Trophoblast cell (in vitro differentiated cells and primary cell): ENCODE measurements at places on chromosomes 12 and 14.
A peak's percentile ranks its signal among the peaks of the same experiment; 100 is the strongest.

DNA sequence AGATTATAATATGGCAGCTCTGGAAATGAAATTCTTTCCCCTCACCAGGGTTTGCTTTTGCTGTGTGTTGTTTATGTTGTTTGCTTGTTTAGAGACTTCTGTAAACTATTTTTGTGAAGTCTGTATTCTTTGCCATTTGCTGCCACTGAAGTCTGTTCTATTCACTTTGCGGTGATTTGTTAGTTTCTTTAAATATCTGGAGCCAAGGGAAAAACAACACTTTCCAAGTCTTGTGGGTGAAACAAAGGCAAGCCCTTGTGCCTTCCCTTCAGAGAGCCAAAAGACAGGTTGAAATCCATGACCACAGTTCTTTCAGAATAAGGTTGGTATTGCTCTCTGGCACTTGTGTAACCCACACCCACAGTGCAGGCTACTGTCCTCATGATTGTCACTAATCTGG, 59.5 kb upstream of the RNU6-7 start:
- DNase-seq: no peak

- no peak for DNase-seq
Observed at GRCh38 chr14:75497191-75497590, 25.1 kb upstream of the BATF start.

GRCh38 chr12:112599871-112600270, 181.1 kb downstream of the PTPN11 start:
- peak; percentile 5 for DNase-seq

DNA sequence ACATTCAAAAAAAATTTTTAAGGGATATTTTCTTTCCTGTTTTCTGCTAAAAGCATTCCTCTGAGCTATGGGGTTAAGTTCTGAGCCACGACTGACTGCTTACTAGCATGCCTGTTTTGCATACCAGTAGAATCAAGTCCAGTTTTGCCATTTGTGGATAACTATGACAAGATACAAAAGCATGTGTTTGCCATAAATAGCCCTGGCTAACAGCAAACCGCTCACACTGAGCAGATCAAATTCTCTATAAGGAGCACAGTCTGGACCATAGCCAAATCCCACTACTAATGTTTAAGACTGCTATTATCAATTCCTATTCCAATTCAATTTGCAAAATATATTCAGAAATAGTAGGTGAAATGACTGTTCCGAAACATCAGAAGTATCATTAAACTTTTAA, 3.2 kb downstream of the CFL2 start:
- DNase-seq: peak; percentile 79

GRCh38 chr12:15788233-15789219, 662 bp downstream of the EPS8 start:
- peak; percentile 20 for DNase-seq

GRCh38 chr14:23349156-23349845, 3.4 kb downstream of the SLC22A17 start:
- DNase-seq: no peak

DNA sequence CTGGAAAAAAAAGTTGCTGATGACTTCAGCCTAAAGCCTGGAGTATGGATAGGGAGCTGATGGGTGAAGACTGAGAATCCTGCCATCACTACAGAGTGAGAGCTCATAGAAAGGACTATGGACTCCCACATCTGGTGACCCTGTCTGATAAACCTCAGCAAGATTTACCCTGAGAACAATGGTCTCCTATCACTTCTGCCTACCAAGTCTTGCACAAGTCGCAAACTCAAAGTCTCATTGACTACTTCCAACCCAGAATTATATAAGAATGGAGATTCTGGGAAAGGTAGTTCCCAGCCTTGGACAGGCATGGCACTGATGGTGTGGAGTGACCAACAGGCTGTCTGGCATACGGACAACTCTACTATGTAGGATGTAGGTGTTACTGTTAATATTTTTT, 9.7 kb upstream of the MDM1 start:
- no peak for DNase-seq

DNA sequence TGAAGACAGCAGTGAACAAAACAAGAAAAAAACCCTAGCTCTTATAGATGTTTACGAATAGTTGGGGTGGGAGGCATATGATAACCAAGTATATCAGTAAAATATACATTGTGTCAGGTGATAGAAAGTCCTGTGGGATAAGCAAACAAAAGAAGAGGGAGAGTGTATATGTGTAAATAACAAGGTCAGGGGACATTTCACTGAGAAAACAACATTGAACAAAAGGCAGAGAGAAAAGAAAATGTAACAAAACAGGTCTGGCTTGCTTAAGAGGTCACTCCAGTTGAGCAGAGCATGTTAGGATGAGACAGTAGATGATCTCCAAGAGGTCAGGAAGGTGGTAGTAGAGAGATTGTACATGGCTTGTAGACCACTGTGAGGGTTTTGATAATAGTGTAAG, 304.1 kb downstream of the ACSS3 start:
- DNase-seq: peak; percentile 12

GRCh38 chr12:10293570-10294227, 14.0 kb upstream of the KLRD1 start:
- DNase-seq: no peak

DNA sequence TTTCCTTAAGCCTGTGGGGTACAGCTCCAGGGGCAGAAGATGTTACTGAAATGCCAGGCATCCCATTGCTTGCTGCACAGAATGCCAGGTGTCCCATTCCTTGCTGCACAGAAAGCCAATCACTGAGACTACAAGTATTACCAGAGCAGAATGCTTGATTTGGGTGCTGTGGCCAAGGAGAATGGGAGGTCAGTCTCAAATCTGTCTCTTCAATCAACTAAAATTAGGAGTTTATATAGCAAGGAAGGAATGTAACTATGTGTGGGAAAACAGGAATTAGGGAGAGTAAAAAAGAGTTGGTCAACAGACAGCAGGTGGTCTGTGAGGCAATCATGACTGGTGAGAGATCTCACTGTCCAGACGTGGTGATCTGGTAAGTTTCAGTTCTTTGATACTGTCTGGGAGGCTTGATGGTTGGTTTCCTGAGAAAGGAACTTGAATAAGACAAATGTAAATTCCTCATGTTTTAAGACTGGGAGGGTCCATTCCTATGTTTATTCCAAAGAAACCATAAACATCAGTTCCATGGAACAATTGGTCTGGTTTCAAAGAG, 31.2 kb upstream of the VASH1 start:
- no peak for DNase-seq

DNA sequence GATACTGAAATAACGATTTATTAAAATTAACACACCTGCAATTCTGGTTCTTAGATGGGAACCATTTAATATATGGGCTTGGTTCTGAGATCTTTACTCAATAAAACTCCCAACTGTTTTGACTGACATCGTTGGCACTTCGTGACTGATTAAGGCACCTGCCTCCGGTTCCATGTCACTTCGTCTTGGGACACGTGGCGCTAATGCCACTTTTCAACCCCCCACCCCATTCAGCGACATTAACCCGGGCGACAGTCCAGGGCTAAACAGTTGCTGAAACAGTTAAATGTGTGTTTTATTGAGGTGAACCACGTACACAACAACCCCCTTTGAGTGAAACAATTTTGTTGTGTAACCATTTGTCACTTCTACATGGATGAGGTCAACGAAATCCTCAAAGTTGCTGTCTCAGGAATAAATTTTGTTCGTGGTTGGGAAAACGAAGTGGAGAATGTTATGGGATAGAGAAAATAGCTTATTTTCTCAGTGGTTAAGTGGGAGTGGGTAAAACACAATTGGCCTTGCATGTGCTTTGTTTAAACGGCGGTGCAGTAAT, 9.9 kb upstream of the SLC38A2 start:
- DNase-seq: peak; percentile 23

GRCh38 chr14:22200977-22201605, 387.9 kb downstream of the DAD1 start:
- DNase-seq: peak; percentile 14

DNA sequence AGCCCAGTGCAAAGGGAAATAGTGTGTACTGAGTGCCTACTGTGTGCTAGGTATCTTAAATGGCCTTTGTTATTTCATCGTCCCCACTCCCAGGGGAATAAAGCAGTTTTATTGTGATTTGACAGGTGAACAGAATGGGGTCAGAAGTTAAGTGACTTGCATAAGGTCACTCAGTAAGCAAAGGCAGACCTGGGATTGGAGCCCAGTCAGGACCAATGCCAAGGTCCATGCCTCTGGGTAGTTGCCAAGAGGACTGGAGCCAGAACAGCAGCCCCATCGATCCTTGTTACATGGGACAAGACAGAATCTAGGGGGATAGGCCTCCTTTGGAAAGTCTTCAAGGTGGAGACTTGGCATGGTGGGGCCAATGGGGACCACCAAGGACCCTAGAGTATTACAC, 227.4 kb upstream of the PWP1 start:
- DNase-seq: no peak

DNA sequence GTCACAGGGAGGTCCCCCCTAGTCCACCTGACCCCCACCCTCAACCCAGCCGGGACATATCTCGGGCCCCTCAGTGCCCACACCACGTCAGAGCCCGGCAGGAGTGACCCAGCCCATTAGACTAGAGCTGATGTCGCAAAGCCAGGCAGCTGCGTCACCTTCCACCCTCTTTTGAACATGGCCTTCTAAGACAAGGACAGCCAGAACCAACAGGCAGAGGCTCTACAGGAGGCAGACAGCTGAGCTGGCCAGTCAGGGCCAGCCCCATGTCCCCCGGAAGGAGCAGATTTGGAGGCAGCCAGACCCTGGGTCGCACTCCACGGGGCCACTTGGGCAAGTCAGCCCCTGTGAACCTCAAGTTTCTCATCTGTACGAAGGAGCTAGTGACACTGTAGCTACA, 44.1 kb downstream of the SCARB1 start:
- peak; percentile 34 for DNase-seq

DNA sequence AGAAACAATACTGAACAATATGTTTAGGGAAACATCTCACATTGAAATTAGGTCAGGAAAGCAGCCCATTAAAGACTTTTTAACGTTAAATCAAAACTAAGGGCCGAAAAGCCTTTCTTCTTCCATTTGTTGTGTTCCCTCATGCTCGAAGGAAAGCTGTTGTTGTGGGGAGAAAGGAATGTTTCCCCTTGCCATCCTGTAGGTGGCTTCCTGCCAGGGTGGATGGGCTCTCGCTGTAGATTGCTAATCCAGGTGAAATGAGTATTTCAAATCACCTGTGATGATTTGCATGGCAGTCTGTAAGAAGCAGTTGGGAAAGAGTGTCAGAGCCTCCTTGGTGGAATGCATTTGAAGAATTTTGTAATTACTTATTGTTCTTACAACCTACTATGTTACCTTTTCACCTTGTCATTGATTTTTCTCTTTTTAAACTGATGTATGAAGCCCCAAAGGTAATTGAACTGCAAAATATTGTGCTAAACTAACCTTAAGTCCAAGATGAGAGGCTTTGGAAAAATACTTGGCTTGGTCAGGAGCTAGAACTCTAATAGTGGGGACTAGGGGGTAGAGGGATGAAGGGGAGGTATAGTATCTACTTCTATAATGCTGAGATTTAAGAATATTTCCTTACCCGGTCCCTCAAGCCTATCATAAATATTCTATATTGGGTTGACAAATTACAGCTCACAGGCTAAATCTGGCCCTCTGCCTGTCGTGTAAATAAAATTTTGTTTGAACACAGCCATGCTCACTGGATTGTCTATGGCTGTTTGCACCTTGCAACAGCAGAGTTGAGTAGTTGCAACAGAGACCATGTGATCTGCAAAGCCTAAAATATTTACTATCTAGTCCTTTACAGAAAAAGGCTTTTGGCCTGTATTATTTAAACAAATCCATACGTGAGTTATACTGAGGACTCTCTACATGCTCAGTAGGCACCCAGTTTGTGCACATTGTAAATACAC, 7.7 kb upstream of the DCP1B start:
- no peak for DNase-seq
